Muscle of arm (tissue), 14 donors: ENCODE measurements at places on chromosomes 5 and 9. TPM values are rescaled to one million over a fixed set of nuclear protein-coding genes. Genes with fewer than 3 reads are reported as not detected.

The SPAAR gene
- polyA plus RNA-seq, result 1.7 TPM

The PCDHB11 gene
- polyA plus RNA-seq, result 2.7 TPM

- no peak for DNase-seq
Observed at GRCh38 chr9:211557-211956, 3.1 kb upstream of the DOCK8 start.

- DNase-seq, result peak; percentile 59
Observed at GRCh38 chr9:119968836-119969707, 599.8 kb upstream of the BRINP1 start.
